ENCODE measurements at places on chromosomes 2 and 18.

DNA sequence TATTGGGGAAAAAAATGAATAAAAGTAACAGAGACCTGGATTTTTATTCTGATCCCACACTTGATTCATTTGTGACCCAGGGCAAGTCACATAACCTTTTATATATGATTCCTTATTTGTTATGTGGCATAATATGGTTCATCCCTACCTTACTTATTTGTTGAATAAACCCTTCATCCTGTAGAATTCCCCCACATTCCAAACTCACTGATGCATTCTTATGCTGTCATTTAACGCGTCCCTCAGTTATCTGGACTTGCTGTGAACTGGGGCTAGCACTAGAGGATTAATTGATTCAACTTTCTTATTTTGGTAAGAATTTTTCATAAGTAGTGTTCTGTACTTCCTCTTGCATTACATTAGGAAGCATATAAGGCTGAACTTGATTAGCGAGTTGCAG lies 384.7 kb upstream of the RAB12 start:
- no peak for DNase-seq

- DNase-seq, result no peak
These were observed 182.0 kb upstream of the ZNF804A start for GRCh38 chr2:184416146-184416913.

DNA sequence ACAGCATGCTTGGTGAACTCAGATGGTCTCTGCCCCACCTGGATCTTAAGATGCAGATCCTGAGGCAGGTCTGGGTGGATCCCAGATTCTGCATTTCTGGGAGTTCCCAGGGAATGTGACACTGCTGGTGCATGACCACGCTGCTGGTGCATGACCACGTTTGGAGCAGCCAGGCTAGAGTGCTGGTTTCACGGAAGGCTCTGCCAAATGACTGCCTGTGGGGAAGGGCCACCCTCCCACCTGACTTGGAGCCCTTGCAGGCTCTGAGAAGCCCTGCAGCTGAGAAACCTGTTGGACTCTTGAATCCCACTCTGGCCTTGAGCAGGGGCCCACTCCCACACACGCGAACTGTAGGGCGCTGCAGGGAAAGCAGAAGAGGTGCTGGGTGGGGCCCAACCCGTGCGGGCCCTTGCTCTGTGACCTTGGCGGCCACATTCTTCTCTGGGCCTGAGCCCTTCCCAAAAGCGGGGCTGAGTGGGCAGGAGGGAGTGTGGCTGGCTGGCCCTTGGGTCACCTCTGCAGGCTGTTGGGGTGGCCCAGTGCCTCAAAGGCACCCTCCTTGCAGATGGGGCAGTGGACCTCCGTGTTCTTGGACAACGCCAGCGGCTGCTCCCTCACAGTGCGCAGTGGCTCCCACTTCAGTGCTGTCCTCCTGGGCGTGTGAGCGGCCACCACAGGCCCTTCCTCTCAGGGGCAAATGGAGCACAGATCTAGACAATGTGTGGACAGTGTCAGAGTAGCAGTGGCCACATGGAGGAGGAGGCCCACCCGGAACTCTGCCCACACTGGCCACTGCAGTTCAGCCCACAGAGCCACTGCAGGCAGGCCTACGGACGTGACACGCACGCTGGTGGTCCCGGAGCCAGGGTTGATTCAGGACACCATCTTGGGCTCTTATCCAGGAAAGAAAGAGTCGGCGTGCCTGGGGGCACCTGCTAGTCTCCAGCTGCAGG lies 7.9 kb downstream of the ERFE start:
- no peak for DNase-seq

GRCh38 chr2:234677758-234678538 lies 181.1 kb upstream of the ARL4C start:
- no peak for DNase-seq

GRCh38 chr2:96260387-96261260 lies 5.2 kb downstream of the TMEM127 start:
- DNase-seq, result no peak

- no peak for DNase-seq
These were observed 86.1 kb downstream of the FASTKD2 start for GRCh38 chr2:206851521-206851920.

- no peak for DNase-seq
These were observed 2.2 kb downstream of the WNT6 start for GRCh38 chr2:218861645-218862318.

DNA sequence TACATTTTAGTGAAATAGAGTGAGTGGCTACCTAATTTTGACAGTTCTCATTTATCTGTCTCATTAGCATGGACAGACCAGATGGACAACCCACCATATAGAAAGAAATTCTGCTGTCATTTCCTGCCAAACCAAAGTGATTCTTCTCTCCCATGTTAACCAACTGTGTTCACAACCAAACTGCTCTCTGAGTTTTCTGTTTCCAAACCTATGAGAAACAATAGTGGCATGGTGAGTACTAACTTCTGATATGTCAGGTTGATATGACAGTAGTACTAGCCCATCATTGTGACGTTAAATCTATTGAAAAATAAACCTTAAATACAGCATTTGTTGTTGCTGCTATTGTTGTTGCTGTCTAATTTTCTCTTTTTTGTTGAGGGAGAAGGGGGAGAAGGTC lies 72.7 kb downstream of the IKZF2 start:
- DNase-seq, result no peak

GRCh38 chr2:47050021-47050760 lies 104.9 kb downstream of the STPG4 start:
- DNase-seq, result no peak

DNA sequence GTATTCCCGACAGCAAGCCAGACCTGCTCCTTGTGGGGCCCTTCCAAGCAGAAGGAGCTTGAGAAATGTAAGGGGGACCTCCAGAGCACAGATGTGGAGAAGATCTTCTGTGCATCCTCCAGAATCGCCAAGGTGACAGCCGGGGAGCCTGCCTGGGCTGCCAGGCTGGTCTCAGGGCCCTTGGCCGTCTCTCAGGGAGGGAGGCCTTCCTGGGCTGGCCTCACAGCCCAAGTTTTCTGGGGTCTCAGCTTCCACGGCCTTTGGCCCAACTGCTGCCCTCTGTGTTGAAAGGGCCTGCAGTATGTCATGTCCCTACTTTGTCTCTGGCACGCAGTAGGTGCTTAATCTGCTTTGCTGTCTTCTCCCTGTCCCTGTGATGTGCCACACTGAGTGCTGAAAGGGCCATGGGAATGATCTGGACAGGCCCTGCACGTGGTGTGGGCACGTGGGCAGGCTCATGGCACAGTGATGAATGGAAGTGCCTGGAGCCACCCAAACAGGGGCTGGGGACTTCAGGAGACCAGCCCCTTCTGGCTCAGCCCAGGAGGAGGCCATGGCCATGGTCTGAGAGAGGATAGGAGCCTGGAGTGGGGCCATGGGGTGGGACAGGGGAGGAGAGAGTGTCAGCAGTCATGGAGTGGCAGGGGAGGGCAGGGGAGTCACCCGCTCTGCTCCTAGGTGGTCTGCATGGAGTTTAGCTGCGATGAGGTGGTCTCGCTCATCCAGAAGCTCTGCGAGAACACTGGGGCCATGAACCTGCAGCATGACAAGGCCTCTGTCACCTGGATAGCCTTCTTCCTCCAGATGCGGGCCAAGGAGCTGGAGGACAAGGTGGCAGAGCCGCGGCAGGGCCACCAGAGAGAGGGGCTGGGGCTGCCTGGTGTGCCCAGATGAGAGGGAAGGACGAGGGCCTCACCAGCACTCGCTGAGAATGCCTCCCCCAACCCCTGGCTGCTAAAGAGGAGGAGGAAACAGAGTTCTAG lies 35.4 kb downstream of the HJURP start:
- DNase-seq, result no peak

DNA sequence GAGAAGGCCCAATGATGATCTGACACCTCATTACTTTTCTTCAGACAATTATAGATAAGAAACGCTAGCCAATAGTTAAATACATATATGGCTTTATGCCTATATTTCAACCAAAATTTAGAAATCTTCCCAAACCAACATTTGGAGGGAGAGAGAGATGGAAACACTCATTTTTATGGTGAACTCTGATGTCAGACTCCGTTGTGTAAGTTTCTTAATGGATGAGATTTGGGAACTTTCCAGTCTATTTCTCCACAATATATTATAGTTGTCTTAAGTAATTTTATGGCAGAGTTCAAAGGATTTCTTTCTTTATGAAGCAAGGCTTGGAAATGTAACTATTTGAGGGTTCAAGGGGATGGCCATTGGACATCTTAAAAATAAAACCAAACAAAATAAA lies 407.0 kb downstream of the DCC start:
- no peak for DNase-seq

DNA sequence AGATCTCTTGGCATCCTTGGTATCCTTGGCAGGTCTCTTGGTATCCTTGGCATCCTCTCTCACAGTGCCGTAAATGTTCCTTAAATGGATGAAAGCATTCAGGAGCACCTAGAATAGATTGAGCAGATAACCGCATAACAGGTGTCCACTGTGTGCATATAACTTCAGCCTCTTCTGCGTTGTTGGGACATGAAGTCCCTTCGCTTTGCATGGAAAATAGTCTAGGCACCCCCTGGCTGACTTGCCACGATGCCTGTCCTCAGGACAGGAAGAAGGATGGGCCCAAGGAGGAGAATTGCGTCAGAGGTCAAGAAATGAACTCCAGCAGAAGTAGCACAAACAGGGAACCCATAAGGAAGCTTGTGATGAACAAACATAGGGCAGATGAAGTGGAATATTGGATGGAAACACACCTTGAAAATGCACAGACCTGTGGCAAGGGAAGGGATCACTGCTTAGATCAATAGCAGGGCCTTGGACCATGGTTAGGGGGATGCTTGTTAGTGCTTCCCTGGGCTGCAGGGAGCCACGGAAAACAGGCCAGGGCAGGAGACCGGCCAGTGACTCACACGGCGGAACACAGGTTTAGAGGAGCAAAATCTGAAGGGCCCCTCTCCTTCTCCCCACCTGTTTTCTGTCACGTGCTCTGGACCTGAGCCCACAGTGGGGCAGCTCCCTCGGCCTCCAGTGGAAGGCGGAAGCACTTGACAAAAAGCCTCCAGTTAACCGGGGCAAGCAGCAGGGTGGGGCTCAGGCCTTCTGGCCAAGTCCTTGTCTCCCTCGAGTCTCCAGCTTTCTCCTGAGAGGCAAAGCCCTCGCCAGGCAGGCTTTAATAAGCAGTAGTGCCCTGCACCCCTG lies 99.2 kb upstream of the ASAP2 start:
- DNase-seq, result no peak

DNA sequence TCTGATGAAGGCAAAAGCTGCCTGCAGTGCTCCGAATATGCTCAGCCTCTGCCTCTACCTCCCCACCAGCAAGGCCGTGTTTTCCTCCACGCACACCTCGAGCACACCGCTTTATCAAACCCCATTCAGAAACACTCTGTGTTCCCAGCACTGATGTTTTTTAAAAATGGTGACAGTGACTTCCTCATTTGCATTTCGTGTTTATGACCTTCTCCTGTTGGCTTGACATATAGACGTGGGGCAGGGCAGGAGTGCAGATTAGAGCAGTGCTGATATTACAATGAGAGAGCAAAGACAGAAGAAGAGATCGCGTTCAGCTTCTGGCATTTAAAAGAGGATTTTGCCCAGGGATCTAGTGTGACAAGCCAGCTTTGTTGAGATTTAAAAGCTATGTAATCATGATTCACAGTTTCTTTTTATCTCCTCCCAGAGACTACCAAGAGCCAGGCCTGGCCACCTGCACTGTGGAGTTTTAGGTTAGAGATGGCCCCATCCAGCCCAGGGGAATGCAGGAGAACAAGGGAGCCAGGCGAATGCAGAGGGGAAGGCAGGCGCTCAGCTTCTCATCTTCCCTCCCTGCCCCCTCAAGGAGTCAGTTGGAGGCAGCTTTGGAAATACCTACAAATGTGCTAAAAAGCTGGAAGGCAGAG lies 61.5 kb upstream of the NEDD4L start:
- DNase-seq, result no peak

- DNase-seq, result no peak
These were observed 317.0 kb upstream of the MMADHC start for GRCh38 chr2:149904352-149905175.

DNA sequence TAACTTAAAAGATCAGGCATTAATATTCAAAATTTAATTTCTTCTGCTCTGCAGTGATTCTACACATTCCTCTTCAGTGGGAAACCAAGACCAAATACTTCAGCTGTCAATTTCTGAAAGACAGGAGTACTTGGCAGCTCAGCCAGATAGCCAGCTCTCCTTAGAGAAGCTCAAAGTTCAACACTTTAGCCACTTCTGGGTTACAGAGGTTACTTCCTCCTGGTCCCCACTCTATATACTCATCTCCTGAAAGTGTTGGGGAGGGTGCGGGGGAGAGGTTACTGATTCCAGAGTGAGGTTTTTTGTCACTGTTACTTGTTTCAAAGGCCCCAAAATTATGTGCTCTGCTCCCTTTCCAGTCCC lies 4.1 kb downstream of the CYTIP start:
- peak; percentile 81 for DNase-seq

DNA sequence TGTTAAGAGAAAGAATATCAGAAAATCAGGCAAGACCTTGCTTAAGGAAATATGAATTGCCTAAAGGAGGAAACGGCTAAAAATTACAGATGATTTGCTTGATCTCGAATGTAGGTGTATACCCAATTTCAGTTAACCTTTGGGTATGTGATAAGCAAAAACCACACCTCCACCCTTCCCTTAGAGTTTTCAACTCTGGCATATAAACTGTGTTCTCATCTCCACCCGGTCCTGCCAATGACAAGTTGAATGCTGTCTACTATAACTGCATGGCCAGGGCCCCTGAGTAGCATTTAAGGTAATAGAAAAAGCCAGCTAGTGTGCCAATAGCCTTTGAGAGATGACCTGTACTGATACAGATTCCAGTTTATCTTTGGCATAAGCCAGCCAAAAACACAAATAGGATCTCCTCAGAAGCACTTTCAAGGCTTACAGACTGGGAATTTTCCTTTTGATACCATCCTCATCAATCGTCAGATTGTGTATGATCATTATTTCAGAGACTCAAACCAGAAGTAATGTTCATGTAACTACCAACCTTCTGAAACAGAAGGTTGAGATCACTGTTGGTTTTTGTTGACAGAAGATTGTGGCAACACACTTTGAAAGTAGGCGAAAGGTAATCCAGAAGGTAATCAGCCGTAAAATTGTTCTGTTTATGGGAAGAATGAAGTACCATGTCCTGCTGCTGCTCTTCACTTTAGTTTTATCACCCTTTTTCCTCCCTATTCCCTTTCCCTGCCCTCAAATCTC lies 163.1 kb downstream of the GFPT1 start:
- DNase-seq, result no peak

DNA sequence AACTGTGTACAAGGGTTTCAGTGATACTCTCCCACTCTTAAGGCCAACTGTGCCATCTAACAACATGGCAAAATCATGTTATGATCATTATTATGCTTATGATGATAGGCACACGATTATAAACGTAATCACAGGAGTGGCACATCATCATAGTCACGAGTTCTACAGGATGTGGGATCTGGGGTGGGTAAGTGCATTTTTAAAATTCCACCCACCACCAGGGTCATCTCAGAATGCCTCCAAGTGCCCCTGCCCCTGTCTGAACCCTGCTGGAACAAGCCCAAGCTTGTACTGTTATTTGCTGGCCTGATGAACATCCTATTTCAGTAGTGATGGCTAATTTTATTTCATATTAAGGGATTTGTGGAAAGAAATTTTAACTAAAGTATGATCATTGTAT lies 117.8 kb downstream of the PTPRM start:
- no peak for DNase-seq

GRCh38 chr2:18402-19271 lies 27.7 kb downstream of the FAM110C start:
- DNase-seq, result no peak

GRCh38 chr2:202944408-202944807 lies 32.3 kb downstream of the CARF start:
- no peak for DNase-seq
